Breast epithelium (tissue), 4 donors: ENCODE measurements at places on chromosomes 1 and 21. TPM values are rescaled to one million over a fixed set of nuclear protein-coding genes. Genes with fewer than 3 reads are reported as not detected.

ANGPTL3 gene
- total RNA-seq, result not detected

DNA sequence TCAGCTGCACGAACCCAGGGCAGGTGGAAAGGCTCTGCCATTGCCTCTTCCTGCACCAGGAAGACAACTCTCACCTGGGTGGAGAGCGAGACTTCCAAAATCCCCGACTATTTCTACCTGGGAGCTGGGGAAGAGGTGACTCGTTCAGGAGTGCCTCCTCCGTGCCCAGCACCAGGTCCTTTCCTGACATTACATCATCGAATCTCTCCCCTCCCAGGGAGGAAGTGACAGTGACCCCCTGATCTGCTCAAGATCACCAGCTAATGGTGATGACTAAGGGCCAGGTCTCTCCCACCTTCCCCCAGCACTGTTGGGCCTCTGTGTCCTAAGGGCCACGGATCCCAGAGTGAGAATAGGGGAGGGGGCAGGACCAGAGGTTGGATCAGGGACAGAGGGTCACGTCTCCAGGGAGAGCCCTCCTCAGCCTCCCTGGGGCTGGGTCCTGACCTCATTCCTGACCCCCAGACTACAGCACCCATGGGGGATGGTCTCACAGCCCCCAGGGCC lies 6.8 kb downstream of the MEGF6 start:
- no peak for DNase-seq

OR6K3 gene
- not detected for total RNA-seq

DNA sequence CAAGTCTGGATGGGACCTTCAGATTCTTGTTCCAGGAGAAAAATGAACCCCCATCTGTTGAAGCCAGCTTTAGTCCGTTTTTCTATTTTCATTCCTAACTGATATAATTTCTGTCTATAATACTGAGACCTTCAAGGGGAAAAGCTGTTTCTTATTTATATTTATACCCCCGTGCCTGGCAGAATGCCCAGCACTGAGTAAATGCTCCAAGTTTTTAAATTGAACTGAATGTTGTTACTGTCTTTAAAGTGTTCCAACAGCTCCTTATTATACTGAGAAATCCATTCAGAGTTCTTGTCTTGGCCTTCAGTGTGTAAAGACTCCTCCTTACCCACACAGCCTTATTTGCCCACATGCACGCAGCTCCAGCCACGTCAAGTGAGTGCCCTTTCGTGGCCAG lies 178.6 kb upstream of the HMGB4 start:
- no peak for DNase-seq

COL8A2 gene
- 20.6 TPM for total RNA-seq

PTBP2 gene
- 54.2 TPM for total RNA-seq

GRCh38 chr1:87556326-87556725 lies 227.6 kb downstream of the LMO4 start:
- DNase-seq, result no peak

- no peak for DNase-seq
Observed at GRCh38 chr1:198679535-198680173, 40.8 kb downstream of the PTPRC start.

DNA sequence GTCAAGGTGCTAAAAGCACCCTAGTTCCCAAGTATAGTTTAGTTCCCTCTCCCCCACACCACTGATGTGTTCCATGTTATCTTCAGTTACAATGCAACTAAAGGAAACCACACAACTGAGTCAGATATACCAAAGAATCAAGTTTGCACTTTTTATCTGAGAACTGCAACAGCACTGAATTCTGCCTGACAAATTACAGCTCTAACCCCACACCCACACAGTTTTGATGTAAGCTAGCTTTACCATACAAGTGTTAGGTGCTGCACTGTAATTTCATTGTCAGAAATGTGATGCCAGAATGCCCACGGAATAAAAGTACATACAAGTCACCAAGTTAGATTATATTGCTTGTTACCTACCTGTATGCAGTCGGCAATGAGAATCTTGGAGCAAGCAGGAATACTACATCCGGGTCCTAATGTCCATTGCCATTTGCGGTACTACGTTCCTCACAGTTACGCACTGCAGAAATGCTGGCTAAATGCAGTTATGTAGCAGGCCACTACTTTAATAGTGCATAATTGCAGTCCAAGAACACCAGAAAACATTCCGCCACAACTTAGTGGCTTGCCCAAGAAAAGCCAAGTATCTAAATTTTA lies 12.1 kb downstream of the SFPQ start:
- DNase-seq, result no peak
